H7 (cell line): ENCODE measurements at places on chromosomes 12 and 14. TPM values are rescaled to one million over a fixed set of nuclear protein-coding genes. Genes with fewer than 3 reads are reported as not detected.

- no peak for DNase-seq
Measured at GRCh38 chr12:22731236-22731635, 106.3 kb downstream of the ETNK1 start.

- DNase-seq: no peak
Measured at GRCh38 chr14:94368956-94369355, 19.4 kb downstream of the SERPINA1 start.

- DNase-seq: no peak
Measured at GRCh38 chr12:9381619-9382018, 173.4 kb upstream of the PZP start.

DNA sequence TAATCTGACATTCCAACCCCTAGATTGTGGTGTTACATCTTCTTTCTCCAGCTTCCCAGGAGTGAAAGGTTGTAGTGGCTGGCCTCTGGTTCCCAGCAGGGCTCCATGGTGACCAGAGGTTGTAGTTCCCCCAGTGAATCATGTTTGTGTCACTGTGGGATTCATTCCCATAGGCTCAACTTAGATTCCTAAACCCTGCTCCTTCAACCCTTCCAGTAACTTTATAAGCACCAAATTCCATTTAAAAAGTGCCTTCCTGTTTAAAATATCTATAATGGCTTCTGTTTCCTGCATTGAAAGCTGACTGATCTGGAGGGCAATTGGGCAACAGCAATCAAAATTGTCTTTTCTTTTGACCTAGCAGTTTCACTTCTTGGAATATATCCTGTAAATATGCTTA is 40.5 kb upstream of the TBC1D15 start:
- no peak for DNase-seq

GRCh38 chr14:32397861-32398640 is 69.0 kb downstream of the AKAP6 start:
- no peak for DNase-seq

- DNase-seq: no peak
Measured at GRCh38 chr12:20120403-20120725, 248.0 kb upstream of the PDE3A start.

DNA sequence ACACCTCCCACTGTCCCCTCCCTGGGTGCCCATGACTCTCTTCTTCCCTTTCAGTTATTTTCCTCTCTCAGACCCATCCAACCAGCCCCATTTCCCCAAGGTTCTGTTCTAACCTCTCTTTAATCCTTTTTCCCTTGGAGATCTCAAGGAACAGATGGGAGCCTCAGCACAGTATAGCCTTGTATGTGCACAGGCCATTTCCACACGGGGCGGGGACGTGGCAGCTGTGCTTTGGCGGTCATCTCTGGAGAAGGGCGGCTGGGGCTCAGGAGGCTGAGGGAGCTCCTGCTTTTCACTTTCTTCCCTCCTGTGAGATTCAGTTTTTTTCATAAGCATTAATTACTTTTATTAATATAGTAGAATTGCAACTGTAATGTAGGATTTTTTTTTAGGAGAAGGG is 212.2 kb downstream of the ZFP36L1 start:
- no peak for DNase-seq

DNA sequence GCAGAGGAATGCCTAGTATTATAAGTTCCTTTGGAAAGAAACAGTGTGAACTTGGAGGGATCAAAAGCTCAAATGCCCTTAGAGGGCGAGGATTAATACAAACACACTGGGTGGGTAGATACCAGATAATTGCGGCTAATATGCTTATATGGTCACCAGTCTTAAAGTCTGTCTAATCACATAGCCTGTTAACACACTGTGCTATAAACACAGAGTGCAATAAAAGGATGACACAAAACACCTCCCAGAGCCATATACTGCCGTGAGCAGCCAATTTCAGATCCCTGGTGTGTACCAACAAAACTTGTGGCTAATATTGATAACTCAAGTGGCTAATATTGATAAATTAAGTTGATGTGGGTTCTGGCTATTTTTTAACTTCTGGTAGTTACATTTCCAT is 1.7 kb upstream of the IL26 start:
- DNase-seq: no peak

GRCh38 chr14:106396999-106397398 is 870.6 kb downstream of the TMEM121 start:
- no peak for DNase-seq

DNA sequence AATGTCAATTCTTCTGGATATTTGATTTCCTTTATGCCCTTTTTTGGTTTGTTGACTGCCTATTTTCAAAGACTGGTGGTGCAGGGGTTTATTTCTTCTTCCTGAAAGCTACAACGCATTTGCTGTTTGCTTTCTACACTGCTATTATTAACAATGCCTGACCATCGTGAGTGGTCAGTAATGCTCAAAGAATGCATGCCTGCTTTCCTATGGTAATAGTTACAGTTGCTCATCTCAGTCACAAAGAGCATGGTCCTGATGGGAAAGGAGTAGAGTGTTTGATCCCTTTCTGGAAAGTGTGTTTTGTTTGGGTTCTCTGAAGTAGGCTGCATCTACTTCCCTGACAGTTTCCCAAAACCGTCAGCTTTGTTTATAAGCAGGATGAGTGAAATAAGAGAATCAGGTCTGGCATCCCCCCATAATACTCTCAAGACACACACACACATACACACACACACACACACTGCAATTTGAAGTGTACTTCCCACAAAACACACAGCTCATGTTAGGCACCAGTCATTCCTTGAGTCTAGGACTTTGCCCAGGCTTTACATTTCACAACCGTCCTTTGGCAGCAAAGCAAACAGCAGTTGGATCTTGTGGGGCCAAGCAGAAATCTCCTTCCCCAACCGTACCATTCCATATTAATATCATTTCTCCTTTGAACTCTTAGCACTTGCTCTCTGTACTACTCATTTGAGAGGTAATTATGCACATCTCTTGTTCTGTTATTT is 56.6 kb downstream of the SUDS3 start:
- no peak for DNase-seq

GRCh38 chr14:44135972-44136371 is 371.1 kb downstream of the FSCB start:
- no peak for DNase-seq

DNA sequence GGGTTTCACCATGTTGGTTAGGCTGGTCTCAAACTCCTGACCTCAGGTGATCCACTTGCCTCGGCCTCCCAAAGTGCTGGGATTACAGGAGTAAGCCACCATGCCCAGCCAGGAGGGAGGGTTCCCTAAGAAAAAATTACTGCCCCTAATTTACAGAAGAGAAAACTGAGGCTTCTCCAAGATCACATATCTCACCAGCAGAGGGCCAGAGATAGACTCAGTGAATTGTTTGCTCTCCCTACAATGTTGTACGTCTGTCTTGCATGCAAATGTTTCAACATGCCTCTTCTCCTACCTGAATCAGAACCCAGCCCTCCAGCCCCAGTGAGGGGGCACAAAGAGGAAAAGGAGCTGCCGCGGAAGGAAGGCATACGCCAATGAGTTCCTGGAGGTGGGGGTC is 48.3 kb upstream of the TMEM263 start:
- DNase-seq: no peak

BRF1 gene
- 18.5 and 24.6 TPM in 2 replicates for total RNA-seq

FGF23 gene
- total RNA-seq: 0.17 and 0.37 TPM in 2 replicates

CLEC2A gene
- not detected in 2 replicates for total RNA-seq

RNASE3 gene
- total RNA-seq: not detected in 2 replicates

DTX1 gene
- 1.00 and 2.5 TPM in 2 replicates for total RNA-seq

TAOK3 gene
- 3.5 and 5.9 TPM in 2 replicates for total RNA-seq

SUSD6 gene
- 0.70 and 1.1 TPM in 2 replicates for total RNA-seq

GALNT8 gene
- 2.3 and 4.1 TPM in 2 replicates for total RNA-seq

M6PR gene
- 125 and 182 TPM in 2 replicates for total RNA-seq

RNF212B gene
- total RNA-seq: 0.24 TPM in 1 of 2 replicates, not detected in the other

HOXC13 gene
- not detected in 2 replicates for total RNA-seq

SIX6 gene
- 0.04 and 0.07 TPM in 2 replicates for total RNA-seq
